Activated T-helper 1 cell treated with anti-CD3 and anti-CD28 coated beads, Interleukin-2, amount 50 U/mL, for 16 hours (primary cell): ENCODE measurements at places on chromosomes 13 and 19.
A peak's percentile ranks its signal among the peaks of the same experiment; 100 is the strongest.

GRCh38 chr19:41548954-41549688 lies 26.8 kb upstream of the CEACAM21 start:
- DNase-seq: peak; percentile 58

- no peak for DNase-seq
Observed at GRCh38 chr19:20038358-20039202, 725 bp downstream of the ZNF682 start.

GRCh38 chr13:95585867-95586266 lies 33.3 kb downstream of the CLDN10 start:
- no peak for DNase-seq

DNA sequence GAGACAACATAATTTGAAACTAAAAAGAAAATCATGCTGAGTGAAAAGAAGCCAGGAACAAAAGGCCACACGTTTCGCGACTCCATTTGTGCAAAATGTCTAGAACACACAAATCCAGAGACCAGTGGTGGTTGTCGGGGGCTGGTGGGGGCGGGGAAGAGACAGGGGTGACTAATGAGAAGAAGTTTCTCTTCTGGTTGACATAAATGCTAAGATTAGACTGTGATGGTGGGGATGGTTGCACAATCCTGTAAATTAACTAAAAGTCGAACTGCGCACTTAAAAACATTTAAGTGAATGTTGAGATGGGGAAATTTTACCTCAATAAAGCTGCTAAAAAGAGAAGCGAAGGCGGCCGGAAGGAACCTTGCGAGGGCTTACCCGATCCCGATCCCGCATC lies 7.1 kb downstream of the AKAP8 start:
- DNase-seq: no peak

DNA sequence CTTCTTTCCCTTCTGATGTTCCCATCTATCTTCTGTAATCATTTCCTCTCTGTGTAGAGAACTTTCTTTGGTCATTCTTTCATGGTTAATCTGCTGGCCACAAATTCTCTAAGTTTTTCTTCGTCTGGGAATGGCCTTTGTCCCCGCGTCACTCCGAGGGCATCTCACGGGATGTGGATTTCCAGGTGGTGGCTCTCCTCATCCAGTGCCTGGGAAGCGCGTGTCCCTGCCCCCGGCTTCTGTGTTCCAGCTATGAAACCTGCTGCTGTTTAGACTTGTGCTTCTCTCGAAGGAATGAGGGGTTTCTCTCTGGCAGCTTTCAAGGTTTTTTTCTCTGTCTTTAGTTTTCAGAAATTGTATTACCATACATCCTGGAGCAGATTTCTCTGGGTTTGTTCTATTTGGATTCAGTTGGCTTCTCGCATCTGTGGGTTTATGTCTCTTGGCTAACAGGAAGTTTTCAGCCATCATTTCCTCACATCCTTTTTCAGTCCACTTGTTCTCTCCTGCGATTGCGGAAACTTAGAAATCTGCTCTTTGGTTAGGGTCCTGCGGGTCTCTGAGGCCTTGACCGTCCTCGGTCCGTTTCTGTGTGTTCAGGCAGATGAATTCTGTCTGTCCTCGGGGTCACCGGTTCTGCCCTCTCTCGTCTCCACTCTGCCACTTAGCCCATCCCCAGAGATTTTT lies 36.9 kb upstream of the DCUN1D2 start:
- DNase-seq: no peak

GRCh38 chr19:32570081-32570785 lies 10.8 kb upstream of the PDCD5 start:
- DNase-seq: no peak

DNA sequence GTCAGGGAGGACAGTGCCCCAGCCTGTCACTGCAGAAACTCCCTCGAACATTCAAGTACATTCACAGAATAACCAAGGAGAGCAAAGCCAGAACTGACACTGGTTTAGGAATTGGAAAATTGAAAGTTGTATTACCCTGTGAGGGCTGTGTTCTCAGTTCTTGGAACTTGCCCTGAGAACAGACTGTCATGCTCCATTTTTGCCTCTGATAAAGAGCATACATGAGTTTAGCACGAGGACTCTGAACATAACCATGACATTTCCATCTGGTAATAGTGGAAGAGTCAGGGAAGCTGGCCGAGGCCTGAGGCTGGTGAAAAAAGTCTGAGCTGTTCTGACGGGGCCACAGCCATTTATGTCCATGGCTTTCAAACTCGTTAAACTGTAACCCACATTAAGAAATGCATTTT lies 15.2 kb upstream of the SLC25A30 start:
- DNase-seq: no peak

DNA sequence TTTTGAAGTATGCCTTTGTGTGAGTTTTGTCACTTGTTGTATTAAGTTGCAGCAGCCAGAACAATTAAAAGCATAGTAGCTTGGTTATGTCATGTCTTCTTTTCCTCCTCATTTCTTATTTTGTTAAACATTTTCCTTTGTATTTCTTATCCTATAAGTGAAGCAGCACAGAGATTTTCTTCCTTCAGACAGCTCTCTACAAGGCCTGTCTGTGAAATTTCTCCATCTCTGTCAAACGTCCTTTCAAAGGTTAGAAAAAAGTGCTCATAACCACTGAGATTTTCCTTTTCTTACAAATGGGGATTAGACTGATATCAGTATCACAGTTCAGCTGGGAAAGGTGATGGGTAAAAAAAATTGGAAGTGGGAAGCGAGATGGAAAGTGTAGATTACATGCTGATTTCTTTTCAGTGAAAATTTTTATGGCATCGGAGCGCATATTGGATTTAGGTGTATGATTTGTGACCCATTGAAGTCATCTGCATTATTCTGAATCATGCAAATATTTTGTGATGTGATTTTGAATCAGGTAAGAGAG lies 71.7 kb downstream of the GPC5 start:
- no peak for DNase-seq

GRCh38 chr19:55336101-55336500 lies 3.6 kb upstream of the KMT5C start:
- no peak for DNase-seq

DNA sequence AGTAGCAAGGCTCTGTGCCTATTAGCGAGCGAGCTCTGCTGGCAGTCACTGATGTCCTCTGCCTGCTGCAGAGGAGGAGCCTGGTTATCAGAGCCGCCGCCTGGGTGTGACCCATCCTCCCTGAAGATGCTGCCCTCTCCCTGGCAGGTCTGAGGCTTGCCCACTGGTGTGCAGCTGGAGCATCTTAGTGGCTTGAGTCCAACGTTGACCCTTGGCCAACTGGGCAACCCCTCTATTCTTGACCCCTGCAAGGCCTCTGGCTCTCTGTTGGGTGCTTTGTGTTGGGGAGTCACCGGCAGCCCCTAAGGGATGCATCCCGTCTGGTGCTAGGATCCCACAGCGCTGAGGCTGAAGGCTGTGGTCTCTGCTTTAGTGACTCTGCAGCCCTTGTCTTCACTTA lies 277.9 kb upstream of the SOX1 start:
- DNase-seq: no peak

- no peak for DNase-seq
Observed at GRCh38 chr13:43273362-43273761, 250.0 kb downstream of the DNAJC15 start.

DNA sequence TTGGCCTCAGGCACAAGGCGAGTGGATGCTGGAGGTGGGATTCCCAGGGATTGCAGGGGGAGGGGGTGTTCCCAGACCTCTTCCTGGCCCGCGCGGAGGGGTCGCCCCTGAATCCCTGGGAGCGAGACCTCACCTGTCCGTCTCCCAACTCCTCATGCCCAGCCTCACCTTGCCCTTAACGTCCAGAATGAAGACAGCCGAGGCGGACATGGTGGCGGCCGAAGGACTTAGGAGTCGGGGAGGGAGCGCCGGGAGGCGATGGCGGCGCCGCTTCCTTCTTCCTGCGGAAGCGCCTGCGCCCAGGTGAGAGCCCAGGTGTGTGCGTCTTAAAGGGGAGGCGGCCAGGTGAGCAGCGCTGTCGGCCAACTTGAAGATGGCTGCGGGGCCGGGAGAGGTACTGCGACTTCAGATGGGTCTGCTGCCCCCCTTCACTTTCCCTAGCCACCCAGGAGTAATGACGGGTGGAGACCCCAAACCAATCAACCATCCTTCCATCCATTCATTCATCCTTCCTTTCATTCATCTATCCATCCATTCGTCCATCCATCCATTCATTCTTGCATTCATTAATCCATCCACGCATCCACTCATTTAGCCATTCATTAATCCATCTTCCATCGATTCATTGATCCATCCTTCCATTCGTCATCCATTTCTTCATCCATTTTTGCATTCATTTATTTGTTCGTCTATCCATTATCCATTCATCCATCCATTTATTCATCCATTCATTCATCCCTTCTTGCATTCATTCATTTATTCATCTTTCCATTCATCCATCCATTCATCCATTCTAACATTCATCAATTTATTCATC lies at the start of gene AP1M2:
Gene AP1M2, minus strand, starts transcription at position 291 of the 817 bp plus-strand sequence. Its CDS starts 81 bp downstream, at position 210.
- DNase-seq: no peak

DNA sequence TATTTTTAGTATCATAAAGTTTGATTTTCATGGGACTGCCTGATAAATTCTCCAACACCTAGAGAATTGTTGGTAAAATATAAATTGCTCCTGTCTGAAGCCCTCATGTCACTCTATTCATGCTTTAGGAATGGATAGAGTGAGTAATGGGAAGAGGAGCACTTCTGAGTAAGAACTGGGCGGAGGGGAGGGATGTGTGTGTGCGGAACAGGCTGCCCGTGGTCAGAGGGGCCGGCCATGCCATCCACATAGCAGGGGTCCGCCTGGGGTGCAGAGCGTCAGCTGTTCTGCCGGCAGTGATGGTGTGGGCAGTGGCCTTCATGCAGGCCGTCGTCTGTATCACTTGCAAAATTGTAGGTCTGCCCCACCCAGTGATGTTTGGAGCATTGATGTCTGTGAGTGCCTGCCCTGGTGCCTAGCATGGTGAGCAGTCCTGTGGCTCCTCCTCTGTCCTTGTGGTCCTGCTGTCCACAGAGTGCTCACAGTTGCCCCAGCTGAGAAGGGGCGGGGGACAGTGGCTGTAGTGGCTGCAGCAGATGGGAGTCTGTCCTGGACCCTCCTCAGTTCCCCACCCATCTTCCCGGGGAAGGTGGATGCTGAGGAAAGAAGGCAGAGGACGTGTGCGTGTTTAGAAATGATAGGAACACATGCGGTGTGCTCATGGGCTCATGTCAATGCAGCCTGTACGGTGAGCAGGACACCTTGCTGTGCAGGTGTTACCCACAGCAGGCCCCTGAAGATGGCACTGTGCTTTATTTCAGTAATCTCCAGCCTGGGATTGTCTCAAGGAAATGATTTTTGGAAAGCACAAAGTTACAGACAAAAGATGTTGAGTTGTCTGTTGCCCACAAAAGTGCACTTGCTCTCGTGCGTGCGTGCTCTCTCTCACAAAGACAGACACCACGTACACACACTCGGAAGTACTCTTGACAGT lies 49.4 kb upstream of the TEX29 start:
- DNase-seq: no peak

DNA sequence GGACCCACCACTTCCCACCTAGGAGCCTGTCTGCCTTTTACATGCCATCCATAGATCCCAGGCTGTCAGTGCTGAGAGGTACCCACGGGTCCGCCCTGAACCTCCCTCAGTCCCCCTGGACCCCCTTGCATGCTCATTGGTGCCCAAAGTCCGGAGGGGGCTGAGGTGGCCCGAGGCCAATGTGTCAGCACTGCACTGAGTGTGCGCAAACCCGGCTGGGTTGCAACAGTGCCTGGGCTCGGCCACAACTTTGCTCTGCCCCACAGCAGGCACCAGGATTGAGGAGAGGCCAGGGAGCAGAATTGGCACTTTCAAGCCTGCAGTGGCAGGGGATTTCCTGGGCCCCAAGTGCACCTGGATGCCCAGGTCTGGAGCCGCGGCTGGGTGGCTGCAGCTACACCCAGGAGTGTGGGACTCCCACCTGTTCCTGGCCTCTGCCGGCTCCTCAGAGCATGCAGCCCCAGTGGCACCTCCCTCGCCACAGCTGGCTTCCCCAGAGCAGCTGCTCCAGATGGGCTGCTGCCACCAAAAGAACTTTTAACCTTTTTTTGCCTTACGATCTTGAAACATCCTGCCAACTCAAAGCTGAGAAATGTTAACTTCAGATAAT lies 837.0 kb downstream of the SLITRK6 start:
- DNase-seq: no peak

GRCh38 chr19:40363069-40363468 lies 14.6 kb downstream of the PLD3 start:
- DNase-seq: no peak

- DNase-seq: no peak
Observed at GRCh38 chr19:51735759-51736449, 12.1 kb upstream of the HAS1 start.

DNA sequence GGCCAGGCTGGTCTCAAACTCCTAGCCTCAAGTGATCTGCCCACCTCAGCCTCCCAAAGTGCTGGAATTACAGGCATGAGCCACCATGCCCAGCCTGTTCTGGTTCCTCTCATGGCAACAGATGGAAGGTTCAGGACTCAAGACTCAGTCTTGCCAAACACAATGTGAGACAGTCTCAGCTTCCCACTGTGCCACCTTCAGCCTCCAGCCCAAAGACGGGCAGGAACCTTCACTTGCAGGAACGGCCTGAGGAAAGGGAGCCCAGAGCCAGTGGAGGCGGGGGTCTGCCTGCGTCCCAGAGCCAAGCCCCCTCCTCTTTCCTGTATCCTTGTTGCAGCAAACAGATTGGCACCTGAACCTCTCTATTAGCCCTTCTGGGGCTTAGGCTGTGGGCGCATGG lies 2.9 kb upstream of the CHST8 start:
- DNase-seq: no peak
